ENCODE measurements at places on chromosomes 5 and 9.
A peak's percentile ranks its signal among the peaks of the same experiment; 100 is the strongest.

GRCh38 chr9:76876098-76876497 lies 29.8 kb downstream of the PRUNE2 start:
- no peak for DNase-seq

DNA sequence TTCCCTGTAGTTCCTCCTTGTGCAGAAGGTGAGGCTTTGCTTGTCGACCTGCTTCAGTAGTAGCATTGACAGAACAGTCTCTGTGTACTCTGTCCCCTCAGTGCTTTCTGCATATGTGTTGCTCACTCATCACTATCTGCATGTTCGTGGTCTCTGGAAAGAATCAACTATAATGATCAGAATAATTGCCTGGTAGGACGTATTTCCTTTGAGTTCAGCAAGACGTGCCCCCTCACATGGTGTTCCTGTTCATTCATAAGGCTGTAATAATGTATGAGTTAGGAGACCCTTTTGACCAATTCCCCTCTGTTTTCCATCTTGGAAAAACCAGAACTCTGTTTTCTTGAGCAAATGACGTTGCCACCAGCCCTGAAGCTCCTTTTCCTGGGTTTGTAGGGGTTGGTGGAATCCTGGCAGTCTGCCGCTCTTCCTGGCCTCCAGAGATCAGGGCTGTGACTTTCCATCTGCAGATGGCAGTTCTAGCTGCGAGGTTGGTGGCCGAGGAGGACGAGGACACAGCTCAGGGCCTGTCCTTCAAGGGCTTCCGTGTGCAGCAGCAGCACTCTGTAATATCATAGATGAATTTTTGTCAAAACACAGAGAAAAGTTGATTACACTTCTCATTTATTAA lies 61.9 kb downstream of the EXOSC2 start:
- DNase-seq: no peak

DNA sequence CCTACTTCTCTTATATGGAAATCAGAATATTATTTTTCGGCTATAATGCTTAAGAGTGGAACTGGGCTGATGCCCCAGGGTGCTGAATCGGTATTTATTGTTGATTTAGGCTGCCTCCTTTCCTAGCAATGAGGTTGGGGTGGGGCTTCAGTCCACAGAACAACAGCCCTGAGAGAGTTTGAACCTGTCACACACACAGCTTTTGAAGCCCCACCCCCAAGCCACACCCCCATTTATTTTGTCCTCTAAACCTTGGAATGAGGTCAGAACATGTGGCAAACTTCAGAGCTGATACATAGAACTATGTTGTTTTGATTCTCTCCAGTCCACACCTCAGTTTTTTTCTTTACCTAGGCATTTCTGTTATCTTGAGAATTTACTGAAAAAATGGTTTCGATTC lies 51.7 kb upstream of the CAMK4 start:
- no peak for DNase-seq

- DNase-seq: no peak
Measured at GRCh38 chr5:148807851-148808250, 18.6 kb upstream of the ADRB2 start.

- no peak for DNase-seq
Measured at GRCh38 chr9:132973713-132974112, 4.8 kb upstream of the GFI1B start.

- DNase-seq: no peak
Measured at GRCh38 chr9:8816361-8816760, 1016.8 kb upstream of the DMAC1 start.

GRCh38 chr5:132136906-132137305 lies 63.3 kb downstream of the CSF2 start:
- peak; percentile 62 for DNase-seq

DNA sequence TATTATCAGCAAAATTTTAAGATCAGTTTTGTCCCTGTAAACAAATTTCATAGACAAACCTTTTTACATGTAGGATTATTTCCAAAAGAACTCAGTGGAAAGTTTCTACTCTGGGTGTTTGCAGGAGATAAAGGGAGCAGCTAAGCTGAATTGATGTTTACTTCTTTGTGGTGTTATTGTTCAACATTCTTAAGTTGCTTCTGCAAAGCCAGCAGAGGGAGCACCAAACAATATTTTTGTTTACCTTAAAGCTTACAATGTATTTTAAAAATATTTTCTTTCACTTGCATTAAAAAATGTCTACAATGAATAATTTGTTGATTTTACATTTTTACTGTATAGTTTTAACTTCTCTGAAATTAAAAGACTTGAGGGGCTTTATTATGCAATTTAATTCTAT lies 135.4 kb downstream of the ATG10 start:
- no peak for DNase-seq

- no peak for DNase-seq
Measured at GRCh38 chr5:8767746-8768145, 778.1 kb downstream of the SEMA5A start.

DNA sequence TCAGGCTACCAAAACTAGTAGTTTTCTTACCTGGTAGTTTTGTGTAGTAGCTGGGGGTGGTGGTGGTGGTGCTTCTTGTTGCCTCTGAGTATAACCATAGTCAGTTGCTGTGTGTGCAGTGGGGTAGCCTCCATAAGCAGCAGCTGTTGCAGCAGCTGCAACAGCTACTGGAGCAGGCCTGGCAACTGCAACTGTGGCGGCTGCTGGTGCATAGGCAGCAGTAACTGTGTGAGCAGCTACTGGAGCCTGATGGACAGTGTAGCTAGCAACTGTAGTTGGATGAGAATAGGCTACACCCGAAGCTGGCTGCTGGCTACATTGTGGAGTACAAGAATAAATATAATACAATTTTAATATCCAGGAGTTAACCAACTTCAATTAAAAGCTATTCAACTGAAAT lies 24.7 kb downstream of the ZFR start:
- DNase-seq: no peak

GRCh38 chr9:13568405-13568804 lies 288.9 kb upstream of the MPDZ start:
- no peak for DNase-seq

DNA sequence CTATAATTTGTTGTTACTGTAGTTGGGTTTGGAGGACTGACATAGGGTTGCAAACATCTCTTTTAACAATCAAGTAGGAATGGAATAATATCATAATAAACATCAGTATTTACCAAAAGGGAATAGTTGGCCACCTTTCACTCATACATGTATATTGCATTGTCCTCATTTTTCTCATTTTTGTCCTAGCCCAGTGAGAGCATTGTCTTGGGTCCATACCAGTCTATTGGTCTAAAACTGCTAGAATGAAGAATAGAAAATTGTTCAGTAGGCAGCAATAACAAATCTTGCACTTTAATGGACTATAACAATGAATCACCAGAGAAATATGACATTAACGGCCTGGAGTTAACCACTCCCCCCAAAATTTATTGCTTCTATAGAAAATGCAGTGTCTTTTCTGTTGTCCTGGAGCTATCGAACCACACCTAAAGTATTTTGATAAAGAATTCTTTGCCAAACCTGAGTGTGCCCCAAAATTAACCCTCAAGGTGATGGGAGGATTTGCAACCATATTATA lies 80.9 kb upstream of the IL33 start:
- DNase-seq: peak; percentile 56

DNA sequence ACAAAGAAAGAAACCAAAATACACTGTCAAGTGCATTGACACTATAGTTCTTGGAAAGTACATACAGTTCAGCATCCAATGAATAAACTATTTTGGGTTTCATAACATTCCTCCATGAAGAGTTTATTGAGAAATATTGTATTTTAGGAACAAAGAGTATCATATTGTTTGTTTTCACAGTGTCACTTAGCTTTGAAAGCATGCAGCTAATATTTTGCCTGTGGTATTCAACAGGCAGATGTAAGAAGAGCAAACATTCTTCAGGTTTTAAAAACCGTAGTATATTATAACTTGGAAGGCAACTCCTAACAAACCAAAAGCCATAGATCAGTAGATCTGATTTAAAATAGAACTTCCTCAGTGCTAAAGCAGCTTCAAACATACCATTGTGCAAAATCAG lies 4.5 kb downstream of the PRELID2 start:
- peak; percentile 79 for DNase-seq

DNA sequence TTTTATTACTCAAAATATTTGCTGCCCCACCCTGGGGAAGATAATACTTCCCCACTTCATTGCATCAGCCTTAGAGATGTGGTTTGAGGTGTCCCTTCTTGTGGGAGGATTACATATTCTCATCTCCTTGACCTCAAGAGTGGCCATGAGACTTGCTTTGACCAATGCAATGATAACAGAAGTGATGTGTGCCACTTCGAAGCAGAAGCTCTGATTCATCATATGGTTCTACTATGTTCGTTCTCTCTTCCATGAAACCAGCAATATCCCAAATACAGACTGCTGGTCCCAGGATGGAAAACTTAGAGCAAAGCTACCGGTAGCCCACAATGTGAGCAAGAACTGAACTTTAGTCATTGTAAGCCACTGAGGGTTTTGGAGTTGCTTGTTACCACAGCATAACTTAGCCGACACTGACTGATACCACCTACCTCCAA lies 92.0 kb downstream of the THBS4 start:
- DNase-seq: no peak

DNA sequence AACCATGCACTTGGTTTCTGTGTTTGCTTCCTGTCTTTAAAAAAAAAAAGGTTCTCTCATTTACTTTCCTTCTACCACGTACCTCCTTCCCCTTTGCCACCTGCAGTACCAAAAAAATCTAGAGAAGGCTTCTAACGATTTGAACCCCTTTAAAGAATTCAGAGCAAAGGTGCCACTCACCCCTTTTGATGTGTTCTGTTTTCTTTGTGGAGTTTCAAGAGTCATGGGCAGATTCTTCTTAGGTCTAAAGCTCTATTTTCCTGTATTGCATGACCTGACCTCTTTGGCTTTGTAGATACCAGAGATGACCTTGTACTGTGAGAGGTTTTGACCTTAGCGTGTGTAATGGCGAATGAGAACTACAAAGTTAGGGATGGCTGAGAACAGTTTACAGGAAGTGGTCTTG lies 29.0 kb downstream of the TXNDC8 start:
- DNase-seq: no peak

DNA sequence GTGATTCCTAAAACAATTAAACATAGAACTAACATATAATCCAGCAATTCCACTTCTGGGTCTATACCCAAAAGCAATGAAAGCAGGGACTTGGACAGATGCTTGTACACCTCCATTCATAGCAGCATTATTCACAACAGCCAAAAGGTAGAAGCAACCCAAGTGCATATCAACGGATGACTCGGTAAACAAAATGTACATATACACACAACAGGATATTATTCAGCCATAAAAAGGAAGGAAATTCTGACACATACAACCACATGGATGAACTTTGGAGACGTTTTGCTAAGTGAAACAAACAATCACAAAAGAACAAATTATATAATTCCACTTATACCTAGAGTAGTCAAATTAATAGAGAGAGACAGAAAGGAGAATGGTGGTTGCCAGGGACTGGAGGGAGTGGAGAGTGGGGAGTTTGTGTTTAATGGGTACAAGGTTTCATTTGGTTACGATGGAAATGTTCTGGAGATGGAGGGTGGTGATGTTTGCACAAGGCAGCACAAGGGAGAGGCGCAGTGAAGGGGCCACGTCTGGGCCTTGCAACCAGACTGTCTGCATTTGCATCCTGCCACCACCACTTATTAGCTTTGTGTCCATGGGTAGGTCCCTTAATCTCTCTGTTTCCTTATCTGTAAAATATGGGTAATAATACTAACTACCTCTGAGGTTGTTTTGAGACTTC lies 36.3 kb upstream of the RLN1 start:
- DNase-seq: no peak

DNA sequence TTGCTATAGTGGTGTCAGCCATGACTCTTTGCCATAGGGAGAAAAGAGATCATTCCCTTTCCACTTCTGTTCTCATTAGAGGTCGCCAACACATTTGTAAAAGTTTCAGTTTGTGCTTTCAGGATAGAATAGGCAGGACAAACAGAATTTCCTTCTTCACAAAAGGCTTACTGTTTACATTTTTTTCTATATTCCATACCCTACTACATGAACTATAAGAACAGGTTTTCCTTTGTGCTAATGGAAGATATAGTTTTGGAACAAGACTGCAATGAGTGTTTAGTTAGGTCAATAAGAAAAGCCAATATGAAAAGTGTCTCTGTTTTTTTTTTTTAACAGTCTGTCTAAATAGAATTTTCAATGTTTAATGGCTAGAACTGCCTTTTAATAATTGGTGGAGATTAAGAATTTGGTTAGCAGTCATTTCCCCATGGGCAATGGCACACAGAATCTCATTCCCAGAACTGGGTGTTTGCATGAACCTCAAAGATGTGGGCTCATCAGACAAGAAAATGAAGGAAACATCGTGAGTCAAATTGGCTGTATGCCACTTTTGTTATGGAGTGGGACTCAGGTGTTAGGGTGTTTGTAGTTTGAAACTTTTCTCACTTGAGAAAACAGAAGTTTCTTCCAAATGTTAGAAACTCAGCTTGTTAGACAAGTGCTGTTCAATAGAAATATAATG lies 75.2 kb upstream of the PRLR start:
- DNase-seq: no peak

DNA sequence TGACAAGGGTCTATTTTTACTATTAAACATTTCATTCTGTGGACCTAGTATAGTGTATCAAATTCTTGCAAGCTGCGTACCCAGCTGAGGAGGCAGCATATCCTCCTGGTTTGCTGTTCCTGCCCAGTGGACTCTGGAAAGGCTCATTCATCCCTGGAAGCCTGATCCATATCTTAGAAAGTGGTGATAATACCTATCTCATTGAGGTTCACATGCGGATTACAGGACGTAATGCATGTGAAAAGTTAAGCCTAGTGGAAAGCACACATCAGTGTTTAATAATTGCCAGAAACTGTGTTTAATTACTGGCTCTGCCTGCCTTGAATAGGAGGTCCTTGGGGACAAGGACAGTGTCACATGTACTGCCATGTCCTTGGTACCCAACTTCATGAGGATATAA lies 132.0 kb downstream of the FGF10 start:
- DNase-seq: no peak

DNA sequence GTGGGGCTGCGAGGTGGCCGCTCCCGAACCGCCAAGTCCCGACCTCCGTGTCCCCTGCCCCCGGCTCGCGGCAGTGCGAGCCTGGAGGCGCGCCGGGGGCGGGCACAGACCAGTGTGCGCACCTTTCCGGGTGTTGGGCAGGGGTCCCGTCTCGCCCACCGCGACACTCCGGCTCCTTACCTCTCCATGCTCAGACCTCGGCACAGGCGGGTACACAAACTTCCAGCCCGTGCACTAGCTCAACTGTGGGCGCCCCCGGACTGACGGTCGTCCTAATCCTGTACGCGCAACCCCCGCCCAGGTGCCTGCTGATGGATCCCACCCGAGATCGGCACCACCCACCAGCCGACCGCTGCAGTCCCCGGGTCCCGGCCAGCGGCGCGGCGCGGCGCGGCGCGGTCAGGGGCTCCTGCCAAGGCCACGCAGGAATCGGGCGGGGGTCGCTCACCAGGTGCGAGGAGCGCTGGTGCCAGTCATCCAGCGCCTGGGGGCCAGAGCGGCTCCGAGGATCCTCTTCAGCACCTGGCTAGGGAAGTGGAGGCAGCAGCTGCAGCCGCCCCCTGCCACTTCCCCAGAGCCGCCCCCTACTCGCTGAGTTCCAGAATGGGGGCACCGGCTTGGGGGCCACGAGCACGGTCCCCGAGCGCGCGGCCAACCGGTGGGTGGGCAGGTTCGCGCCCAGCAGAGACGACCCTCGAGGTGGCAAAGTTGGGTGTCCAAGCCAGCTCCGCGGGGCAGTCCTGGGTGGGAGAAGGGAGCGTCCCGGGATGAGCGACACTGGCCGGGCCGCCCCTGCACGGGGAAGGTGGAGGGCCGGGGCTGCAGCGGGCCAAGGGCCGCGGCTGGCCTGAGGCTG lies 511 bp downstream of the SEMA5A start:
- no peak for DNase-seq
